ENCODE measurements at places on chromosomes 3 and 15.
A peak's percentile ranks its signal among the peaks of the same experiment; 100 is the strongest.

DNA sequence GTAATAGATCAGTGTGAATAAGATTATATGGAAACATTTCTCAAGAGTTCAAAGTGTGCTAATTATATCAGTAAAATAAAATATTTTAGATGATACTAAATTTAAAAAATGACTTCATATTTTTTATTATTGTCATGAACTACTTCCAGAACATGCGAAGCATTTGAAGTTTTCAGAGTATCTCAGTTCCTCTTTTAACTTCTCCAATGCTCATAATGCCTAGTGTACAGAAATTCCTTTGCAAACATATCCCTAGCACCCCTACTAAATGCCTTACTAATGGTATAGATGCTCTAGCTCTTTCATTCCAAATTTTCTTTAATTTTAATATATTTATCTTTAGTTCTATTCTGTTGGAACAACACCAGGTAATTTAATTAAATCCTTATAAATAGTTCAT is 580.4 kb downstream of the CADM2 start:
- no peak for DNase-seq

DNA sequence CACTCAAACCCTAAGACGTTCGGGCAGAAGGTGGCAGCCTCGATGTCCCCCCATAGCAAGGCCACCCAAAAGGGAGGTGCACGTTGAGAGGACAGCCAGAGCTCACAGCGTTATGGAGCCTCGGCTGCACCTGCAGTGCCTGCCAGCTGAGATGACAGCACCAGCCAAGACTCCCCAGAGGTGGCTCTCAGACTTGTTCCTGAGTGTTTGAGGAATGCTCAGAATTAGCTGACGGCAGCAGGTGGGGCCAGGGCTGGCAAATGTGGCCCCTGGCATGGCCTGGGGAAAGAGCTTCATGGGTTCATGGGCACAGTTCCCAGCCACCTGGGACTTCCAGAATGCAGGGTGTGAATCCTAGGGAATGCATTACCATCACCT is 177.8 kb downstream of the KLF13 start:
- peak; percentile 28 for DNase-seq

- DNase-seq: no peak
Measured at GRCh38 chr3:37904601-37905000, 42.9 kb downstream of the CTDSPL start.

DNA sequence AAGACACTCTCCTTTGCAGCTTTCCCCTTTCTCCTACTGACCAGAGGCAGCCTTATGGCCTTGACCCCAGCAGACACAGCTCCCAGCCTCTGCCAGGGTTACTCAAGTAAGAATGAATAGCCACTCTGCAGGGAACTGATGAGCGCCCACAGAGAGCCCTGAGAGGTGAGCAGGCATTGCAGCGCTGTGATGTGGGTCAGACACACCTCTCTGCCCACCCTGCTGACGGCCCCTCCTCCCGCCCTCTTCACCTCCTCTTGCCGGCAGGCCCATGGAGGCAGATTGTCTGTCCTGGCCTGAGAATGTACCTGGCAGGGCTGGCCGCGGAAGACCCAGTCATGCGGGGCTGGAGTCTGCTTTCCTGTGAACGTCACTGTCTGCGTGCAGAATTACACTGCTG is 512.6 kb upstream of the PPP2R3A start:
- no peak for DNase-seq

DNA sequence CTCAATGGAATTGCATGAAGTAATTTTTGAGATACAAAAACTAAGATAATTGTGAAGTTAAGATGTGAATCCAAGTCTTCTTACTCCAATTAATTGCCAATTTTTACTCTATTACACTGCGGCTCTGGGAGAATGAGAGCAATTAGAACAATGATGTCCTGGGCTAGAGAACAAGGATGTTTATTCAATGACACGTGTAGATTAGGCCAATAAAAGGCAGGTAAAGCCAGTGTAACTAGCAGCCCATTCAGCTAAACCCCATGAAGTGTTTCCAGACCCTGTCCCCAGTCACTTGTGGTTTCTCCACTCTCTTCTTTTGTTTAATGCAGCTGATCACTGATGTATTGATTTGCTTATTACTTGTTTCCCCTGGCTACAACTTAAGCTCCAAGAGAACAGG is 381.1 kb upstream of the ARHGEF26 start:
- no peak for DNase-seq

DNA sequence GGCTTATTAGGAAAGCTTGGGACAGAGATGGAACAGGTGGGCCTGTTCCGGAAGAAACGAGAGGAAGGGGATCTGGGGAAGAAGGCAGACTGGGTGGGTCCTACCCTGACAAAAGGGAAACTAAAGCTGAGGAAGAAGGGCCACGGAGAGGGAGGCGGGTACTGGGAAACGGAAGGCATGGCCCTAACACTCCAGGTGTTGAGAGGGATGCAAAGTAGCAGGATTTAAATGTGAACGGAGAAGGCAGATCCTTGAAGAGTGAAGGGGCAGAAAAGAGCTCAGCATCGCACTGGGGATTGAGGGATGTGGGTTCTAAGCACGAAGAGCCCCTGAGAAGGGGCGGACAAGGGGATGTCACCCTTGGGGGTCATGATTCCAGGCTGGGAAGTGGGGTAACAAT is 735 bp downstream of the STIMATE start:
- DNase-seq: peak; percentile 31

DNA sequence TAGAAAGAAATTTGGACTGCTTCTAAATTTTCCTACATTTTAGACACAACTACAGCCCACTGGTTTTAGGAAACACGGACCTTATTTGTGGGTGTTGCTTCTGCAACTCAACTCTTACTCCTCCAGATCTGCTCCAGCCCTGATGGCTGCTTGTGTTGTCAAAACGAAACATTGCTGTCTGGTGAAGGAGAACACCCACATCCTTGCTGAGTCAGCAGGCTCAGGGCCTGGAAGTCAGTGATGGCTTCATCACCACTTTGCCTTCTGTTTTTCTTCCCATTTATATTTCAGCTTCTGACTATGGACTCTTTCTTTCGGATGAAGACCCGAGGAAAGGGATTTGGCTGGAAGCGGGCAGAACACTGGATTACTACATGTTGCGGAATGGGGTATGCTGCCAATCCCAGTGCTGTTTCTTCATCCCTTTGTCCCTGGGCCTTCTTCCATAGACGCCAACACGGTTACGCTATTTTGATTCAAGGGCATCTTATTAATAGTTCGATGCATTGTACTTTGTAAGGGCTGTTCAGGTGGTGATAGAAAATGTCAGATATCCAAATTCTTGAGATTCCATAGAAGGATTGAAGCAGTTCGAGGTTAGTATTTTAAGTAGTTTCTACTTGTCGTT is 392.6 kb upstream of the TPM1 start:
- DNase-seq: no peak

GRCh38 chr3:157647820-157648219 is 144.6 kb upstream of the VEPH1 start:
- DNase-seq: no peak
